ENCODE measurements at places on chromosomes 16 and 17.

DNA sequence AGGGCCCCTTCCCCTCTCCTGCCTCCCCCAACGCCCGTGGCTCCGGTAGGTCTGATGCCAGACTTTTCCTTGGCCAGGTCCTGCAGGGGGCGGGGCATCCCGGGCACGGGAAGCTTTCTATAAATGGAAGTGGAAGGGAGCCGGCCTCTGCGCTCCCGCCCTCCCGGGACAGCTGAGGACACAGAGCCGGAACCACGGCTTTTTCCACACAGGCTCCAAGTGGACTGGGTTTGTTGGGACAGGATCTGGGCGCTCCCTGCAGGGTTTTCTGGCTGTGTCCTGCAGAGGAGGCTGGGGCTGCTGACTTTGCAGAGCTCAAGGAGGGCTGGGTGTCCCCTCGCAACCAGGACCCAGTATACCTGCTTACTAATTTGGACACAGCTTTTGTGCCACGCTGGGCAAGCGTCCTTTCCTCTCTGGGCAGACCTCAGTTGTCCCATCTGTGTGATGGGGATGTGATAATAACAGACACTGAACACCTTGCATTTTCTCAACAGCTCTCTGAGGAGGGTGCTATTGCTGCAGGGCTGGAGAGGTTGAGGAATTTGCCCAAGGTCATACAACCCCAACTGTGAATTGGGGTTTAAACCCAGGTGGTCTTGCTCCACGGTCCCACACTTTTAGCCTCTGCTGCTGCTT, 1.8 kb downstream of the TNS4 start:
- DNase-seq, result no peak

- DNase-seq, result no peak
Observed at GRCh38 chr16:82655072-82655714, 28.4 kb downstream of the CDH13 start.

- DNase-seq, result no peak
Observed at GRCh38 chr17:34135841-34136240, 119.2 kb upstream of the CCL2 start.

DNA sequence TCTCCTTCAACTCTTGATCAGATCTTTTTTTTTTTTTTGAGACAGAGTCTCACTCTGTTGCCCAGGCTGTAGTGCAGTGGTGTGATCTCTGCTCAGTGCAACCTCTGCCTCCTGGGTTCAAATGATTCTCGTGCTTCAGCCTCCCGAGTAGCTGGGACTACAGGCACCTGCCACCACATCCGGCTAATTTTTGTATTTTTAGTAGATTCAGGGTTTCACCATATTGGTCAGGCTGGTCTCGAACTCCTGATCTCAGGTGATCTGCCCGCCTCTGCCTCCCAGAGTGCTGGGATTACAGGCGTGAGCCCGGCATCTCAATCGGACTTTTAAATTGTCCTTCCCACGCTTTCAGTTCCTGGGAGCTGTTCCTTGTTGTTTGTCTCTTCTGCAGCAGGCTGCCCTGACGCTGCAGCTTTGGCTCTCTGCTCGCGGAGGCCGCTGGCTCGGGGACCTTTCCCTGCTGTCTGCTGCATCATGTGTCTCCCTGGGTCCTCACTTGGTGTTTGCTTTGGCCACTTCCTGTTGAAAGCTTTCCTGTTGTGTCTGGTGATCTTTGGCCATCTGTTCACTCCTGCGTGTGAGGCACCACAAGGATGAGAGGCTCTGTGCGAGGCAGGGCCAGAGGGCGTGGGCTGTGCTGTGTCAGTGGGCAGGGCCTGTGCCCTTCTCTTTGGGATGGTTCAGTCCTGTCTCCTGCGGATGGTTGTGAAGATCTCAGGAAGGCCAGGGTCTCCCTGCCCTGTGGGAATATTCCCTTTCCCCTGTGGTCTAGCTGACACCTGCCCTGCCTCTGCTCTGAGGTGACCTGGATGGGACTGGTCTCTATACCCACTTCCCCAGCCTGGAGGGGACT, 18.4 kb upstream of the CAPN15 start:
- DNase-seq, result no peak

GRCh38 chr17:77163001-77163400, 22.2 kb downstream of the SEC14L1 start:
- no peak for DNase-seq

GRCh38 chr16:82016964-82017363, 5.7 kb upstream of the SDR42E1 start:
- DNase-seq, result no peak

DNA sequence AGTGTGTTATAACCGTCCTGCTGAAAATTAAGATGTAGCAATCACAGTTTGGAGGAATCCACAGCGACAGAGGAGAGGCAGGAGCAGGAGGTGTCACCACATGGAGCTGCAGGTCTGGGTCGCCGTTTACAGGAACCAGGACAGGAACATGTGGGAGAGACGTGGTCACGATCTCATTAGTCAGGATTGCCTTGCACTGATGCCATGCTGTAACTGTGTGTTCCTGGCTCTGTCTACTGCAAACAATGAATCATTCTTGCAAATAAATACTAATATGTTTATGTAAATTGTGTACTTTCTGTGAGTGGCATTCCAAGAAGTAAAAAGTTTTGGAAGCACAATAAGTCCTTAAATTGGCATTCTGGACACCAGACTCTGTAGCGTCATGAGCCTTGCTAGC, 271.8 kb downstream of the CPPED1 start:
- no peak for DNase-seq

DNA sequence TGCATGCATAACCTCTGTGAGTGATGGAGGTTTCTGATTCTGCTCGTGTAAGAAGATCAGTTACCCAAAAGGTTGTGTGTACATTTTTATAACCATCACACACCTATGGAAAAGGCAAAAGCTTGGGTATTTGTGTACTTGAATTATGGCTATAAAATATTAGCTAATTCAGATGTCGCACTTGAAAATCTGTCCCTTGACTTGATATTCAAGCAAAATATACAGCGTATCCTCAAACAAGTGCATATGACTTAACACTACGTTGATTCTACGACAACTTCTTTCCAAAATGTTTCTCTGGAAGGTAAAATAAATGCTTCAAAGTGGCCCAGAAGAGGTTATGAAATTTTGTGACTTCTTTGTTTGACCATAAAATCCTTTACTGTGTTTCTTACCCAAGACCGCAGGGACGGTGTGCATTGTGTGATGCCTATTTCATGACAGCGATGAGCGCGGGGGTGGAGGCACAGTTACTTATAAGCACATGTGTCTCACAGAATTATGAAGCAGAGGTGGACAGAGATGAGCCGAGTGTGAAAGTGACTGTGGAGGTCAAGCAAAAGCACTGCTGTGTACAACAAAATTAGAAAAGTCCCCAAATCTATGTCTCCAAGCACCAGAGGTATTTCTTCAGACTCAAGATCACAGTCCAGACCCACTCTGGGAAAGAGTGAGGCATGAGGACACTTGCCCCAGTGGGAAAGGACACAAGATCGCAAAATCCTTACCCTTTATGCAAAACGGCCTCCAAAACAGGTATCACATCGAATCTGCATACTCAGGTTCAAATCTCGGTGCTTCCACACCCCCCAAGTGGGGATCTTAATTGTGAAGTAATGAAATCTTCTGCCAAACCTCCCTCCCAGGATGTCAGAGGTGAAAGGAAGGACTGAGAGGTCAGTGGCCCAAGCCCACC, 4.1 kb upstream of the HOXB9 start:
- DNase-seq, result no peak

GRCh38 chr16:62872339-62872738, 836.1 kb upstream of the CDH8 start:
- DNase-seq, result no peak

GRCh38 chr17:9255833-9256232, 234.5 kb downstream of the NTN1 start:
- no peak for DNase-seq

DNA sequence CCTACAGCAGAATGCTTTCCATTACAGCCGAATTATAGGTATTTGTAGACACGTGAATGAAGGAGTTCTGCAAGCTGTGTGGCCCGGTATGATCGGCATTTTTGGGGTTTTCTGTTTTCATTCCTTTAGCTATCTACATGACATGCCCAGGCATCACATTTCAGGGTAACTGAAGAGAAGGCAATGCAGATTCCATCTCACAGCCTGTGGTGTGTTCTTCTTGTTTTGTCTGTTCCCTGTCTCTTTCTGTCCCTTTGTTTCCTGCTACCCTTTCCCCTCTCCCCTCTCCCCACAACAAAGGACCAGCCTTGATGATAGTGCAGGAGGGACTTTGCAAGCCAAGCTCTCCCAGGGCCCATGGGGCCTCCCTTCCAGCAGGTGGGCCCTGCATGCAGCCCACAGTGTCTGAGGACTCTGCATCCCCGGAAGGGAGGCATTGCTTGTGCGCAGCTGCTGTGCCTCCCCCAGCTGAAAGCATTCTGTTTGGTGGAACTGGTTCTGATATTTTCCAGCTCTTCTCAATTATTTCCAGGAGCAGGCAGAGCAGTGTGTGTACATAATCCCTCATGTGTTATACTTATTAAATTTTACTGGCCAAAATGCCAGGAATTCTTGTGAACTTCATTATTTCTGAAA, 207.4 kb downstream of the RPTOR start:
- no peak for DNase-seq
